NCI-H1105 treated with DMSO at 0.1 percent for 48 hours (cell line): ENCODE measurements at places on chromosomes 12 and 14.

- no peak for DNase-seq
Observed at GRCh38 chr12:116441292-116441691, 117.9 kb upstream of the MAP1LC3B2 start.

- DNase-seq = no peak
Observed at GRCh38 chr12:4412056-4412455, 32.5 kb upstream of the FGF23 start.

GRCh38 chr14:69643430-69644200 is 32.2 kb downstream of the SUSD6 start:
- peak; percentile 98 for DNase-seq

- DNase-seq = no peak
Observed at GRCh38 chr12:15320881-15321280, 1.4 kb upstream of the PTPRO start.

DNA sequence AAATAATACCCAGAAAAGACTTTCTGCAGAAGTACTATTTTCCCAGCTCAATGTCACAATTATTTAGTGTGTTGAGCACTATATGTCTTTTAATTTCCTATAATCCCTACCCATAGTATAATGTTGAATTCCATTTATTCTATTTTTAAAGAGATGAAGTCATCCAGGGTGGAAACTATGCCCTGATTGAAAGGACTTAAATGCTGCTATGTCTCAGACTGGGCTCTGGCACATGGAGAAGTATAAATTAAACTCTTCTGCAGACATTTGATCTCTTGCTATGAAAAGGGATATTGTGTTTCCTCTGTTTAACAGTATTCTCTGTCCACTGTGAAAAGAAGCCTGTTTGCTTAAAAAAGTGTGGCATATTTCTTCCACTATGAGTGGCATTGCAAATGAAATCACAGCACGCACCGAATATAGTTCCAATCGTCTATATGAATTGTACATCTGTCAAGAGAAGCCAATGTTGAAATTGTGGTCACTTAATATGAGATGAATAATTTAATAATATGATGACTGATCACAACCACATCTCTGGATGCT is 192.3 kb downstream of the BCAT1 start:
- DNase-seq = no peak

DNA sequence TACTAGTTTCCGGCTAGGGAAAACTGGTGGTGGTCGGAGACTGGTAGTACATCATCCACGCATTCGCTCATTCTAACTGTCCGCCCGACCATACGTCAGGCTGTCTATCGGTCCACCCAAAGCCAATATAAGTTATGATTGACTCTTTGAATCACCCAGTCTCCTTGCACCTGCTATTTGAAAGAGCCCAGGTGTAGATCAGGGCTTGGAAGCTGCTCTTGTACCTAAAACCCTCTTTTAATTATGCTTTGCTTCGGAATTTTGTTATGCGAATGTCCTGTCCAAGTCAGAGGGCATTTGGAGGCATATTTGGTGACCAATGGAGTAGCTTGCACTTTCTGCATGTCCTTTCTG is 5.7 kb upstream of the NKX2-1 start:
- no peak for DNase-seq

DNA sequence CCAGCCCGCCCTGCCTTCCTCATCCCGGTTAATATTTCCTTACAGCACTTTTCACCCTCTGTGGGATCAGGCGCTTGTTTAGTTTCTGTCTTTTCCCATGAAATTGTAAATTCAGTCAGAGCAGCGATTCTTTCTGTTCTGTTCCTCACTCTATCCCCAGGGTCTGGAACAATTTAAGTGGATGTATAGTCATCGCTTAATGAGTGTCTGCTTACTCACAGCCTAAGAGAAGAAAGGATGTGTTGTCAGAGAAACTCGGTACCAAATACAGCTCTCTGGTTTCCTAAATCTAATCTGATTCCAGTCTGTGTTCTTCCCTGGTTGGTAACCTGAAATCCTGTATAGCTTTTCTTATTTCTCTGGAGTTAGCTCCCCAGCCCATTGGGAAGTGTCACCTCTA is 44.9 kb downstream of the FOS start:
- DNase-seq = no peak

DNA sequence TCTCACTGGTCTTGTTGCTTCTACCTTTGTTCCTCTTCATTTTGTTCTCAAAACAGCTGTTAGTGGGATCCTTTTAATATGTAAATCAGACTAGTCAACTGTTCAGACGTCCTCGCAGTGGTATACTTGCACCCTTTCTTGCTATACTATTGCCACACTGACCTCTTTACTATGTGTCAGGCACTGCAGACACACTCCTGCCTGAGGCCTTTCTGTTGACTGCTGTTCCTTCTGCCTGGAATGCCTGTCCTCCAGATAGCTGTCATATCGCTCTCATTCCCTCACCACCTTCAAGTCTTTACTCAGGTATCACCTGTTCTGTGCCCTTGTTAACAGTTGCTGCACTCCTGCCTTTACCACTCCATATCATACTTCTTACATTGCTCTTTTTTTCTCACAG is 90.0 kb upstream of the TMEM263 start:
- DNase-seq = no peak

DNA sequence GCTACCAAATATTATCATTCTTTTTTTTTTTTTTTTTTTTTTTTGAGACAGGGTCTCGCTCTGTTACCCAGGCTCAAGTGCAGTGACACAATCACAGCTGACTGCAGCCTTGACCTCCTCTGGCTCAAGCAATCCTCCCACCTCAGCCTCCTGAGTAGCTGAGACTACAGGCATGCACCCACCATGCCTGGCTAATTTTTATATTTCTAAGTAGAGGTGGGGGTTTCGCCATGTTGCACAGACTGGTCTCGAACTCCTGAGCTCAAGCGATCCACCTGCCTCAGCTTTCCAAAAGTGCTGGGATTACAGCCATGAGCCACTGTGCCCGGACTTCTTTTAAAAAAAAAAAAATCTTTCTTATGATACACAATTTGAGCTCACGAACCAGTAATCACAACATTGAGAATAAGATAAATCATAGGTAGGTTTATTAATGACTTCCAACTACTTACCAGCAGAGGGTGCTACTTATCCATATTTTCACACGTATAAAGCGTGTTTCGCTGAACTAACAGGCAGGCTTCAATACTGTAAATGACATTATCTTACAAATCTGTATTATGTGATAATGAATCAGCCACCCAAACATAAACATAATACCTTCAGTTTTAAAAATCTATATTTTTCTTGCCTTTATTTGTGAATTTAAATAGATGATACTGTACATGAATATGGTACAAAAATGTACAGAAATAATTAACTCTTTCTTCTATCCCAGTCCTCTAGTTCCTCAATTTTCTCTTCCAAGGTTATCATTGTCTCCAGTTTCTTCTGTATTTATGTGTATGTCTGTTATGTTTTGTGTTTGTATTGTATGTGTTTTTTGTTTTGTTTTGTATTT is 42.5 kb upstream of the BCAT1 start:
- DNase-seq = peak; percentile 80

GRCh38 chr14:89325299-89325883 is 91.6 kb downstream of the FOXN3 start:
- no peak for DNase-seq
